ENCODE measurements at places on chromosomes 12 and 14.
A peak's percentile ranks its signal among the peaks of the same experiment; 100 is the strongest.

- no peak for DNase-seq
Measured at GRCh38 chr14:93733631-93734030, 54.7 kb downstream of the PRIMA1 start.

- DNase-seq, result no peak
Measured at GRCh38 chr14:56098021-56098420, 20.2 kb upstream of the PELI2 start.

DNA sequence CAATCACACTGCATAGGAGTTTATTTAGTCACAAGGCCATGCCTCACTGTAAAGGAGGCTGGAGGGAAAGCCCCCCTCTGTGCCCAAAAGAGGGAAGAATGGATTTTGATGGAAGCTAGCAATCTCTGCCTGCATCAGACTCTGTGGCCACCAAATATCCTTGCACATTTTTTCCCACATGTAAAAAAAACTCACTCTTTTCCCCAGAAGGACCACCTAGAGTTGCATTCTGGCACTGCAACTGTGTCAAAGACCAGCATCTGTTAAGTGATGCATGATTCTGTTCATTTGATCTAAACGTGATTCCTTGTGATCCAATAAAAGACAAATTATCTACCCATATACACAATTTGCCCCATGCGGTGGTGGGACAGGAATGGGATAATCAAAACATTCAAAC is 8.0 kb downstream of the RHOJ start:
- no peak for DNase-seq

GRCh38 chr12:70948976-70949336 is 28.4 kb upstream of the PTPRR start:
- no peak for DNase-seq

DNA sequence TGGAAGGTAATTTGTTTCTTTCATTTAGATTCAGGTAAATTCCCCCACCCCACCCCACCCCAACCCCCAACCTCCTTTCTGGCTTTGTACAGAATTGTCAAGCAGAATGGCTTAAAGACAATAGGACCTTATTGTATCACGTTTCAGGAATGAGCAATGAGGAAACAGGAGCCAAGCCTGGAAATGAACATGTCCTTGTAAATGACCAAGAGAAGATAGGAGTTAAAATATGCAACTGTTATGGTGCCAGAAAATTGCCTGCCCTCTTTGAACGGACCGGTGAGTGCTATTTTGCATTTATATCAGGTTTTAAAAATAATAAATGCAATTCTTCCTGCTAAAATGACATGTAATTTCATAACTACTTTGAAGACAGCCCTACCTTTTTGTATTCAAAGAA is 141.6 kb upstream of the PELI2 start:
- no peak for DNase-seq

- DNase-seq, result no peak
Measured at GRCh38 chr14:91372671-91373495, 44.7 kb downstream of the CCDC88C start.

DNA sequence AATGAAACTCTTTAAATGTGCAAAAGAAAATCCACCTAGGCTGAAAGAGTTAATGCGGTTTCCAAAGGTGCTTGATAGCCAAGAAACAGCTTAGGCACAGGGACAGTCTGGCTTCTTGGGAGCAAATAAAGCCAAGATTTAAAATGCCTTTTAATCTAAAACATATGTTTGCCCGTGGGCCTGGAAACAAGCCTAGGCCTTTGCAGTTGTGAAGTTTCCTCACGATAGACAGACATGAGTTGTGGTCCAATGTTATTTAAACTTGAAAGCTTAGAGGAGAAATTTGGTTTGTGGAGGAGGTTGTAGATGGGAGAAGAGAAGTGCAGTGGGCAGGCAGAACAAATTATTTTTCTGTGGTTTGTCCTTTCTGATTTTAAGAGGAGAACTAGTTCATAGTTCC is 29.8 kb downstream of the PROX2 start:
- no peak for DNase-seq

DNA sequence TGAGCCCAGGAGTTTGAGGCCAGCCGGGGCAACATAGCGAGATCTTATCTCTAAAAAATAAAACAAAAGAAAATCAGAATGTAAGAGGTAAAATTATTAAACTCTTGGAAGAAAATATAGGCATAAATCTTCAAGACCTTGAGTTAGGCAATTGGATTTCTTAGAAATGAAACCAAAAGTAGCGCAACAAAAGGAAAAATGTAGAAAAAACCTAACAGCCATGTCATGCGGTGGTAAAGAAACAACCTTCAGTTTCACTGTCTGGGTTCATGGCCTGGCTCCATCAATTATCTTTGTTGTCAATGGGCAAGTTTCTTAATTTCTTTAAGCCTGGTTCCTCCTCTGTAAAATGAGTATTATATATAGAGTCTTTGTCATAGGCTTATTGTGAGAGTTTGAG is 5.6 kb upstream of the GCH1 start:
- DNase-seq, result no peak

- DNase-seq, result no peak
Measured at GRCh38 chr12:84508851-84509260, 403.7 kb downstream of the SLC6A15 start.

GRCh38 chr12:4962539-4963486 is 53.1 kb downstream of the KCNA1 start:
- DNase-seq, result no peak

DNA sequence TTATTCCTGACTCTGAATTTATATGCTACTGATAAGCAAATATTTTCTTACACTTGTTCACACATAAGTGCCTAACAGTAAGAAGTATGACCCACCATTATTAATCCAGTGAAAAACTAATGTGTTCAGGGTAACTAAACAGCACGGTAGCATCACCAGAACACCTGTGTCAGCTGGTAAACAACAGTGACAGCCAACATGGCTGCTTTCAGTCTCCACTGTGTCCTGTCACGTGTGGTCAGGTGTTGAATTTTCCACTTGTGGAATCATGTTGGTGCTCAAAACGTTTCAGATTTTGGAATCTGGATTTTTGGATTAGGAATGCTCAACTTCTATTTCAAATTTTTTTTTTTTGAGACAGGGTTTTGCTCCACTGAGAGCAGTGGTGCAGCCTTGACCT is 14.3 kb upstream of the ATP23 start:
- no peak for DNase-seq

- no peak for DNase-seq
Measured at GRCh38 chr14:90567991-90568390, 171.2 kb downstream of the CALM1 start.

- DNase-seq, result peak; percentile 62
Measured at GRCh38 chr12:1791104-1791841, 29.1 kb upstream of the LRTM2 start.

DNA sequence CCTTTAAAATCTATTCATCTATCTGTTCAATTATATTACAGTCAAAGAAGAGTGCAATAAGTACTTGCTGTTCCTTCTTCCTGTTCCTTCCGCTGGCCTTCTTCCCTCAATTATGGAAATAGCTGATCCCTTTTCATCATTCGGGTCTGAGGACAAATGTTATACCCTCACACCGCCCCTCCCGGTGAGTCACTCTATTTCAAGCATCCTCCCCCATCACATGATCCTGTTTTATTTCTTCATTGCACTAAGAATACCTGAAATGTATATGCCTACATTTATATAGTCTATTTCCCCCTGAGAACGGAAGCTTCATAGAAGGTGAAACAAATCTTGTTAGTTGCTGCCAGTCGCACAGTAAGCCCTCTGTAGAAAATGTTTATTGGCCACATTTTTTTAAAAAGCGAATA is 2.5 kb downstream of the SLC38A1 start:
- DNase-seq, result peak; percentile 32

DNA sequence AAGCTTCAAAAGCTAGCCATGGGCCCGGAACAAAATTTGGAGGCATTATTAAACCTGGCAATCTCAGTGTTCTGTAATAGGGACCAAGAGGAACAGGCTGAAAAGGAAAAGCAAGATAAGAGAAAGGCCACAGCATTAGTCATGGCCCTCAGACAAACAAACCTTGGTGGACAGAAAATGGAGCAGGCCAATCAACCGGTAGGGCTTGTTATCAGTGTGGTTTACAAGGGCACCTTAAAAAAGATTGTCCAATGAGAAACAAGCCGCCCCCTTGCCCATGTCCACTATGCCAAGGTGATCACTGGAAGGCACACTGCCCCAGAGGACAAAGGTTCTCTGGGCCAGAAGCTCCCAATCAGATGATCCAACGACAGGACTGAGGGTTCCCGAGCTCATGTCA is 653.9 kb upstream of the TMEM132C start:
- DNase-seq, result no peak

- DNase-seq, result no peak
Measured at GRCh38 chr14:75469606-75470237, 41.9 kb downstream of the JDP2 start.

- no peak for DNase-seq
Measured at GRCh38 chr12:130716969-130717366, 869 bp upstream of the RIMBP2 start.

GRCh38 chr14:105072892-105073719 is 7.9 kb upstream of the GPR132 start:
- DNase-seq, result no peak

Data from stimulated activated CD4-positive, alpha-beta T cell treated with anti-CD3 and anti-CD28 coated beads, Interleukin-4, amount 100 ng/mL, for 1 hour (primary cell).